NCI-H1105 (cell line): ENCODE measurements at places on chromosomes 7 and 10.

DNA sequence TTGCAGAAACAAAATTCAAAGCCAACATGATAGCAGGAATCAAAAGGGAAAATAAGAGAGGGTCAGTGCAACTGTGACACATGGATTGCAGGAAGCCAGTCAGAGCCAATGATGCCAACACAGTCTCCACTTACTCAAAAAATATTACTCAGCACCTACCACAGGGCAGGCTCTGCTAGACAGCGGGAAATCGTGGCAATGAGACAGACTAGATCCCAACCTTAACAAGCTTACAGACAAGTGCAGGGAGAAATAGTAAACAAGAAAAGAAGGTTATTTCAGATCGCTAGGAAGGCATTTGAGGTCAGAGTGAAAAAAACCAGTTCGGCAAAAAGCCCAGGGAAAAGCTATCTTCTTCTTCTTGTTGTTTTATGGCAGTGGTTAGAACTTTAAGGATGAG, 45.2 kb upstream of the NPFFR1 start:
- no peak for DNase-seq

- no peak for DNase-seq
Measured at GRCh38 chr10:119501690-119502089, 40.8 kb downstream of the RGS10 start.

DNA sequence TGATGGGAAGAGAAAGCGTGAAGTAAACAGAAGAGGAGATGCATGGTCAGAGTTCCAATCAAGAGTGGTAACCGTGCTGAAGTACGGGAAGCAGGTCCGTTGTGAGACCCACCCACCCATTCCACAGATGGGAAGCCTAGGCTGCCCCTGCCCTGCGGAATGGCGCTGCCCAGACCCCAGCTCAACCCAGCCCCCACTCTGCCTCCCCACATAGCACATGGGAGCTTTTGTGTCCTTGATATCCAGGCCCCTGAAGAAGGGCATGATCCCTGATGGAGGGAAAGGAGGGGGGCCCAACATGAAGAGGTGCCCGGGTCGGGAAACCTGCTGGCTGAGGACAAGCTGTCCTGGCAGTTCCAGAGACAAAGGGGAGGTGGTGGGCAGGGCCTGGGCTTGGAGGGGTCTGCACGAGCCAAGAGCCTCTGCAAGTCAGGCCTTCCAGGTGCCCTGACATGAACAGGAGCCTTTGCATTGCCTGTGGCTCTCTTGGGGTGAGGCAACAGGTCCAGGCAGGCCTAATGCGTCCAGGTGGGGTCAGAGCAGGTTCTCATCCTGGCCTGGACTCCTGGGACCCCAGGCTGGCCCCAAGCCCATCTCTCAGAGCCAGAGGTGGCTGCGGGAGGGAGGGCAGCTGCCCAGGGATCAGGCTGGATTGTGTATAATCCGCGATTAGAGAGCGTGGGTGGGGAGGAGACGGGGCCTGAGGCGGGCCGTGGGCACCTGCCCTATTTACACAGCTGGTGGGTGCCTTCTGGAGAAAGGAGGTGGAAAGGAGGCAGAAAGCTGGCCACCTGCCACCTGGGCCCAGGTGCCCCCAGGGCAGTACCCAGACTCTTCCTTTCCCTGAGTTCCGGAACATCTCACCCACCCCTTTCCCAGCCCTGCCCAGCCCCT, 23.5 kb downstream of the YKT6 start:
- DNase-seq: peak; percentile 88

DNA sequence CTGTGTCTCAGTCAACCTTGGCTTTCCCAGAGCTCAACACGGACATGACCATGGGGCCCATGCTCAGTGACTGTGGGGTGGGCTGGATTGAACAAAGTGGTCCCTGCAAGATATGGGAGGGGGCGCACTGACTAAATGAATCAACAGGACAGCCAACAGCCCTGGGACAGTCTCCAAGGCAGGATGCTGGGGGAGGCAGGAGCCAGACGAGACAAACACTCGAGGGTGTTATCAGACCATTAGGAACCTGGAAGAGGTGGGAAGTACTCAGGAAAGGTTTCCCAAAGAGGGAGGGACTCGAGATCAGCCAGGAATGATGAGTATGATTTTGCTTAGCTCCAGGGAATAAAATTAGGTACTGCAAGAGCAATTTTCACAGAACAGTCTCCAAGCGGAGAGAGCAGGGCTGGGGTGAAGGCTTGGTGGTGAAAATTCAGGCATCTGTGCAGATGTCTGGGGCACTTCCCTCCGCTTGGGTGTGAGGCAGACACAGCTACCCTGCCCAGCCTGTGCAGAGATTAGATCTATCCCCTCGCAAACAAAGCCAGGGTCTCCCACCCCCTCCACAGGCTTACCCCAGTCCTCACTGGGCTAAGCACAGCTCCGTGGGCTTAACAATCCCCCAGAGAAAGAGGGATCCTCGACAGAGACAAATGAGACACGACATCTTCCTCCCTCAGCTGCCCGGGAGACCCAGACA, 261.1 kb upstream of the ZMIZ1 start:
- no peak for DNase-seq

DNA sequence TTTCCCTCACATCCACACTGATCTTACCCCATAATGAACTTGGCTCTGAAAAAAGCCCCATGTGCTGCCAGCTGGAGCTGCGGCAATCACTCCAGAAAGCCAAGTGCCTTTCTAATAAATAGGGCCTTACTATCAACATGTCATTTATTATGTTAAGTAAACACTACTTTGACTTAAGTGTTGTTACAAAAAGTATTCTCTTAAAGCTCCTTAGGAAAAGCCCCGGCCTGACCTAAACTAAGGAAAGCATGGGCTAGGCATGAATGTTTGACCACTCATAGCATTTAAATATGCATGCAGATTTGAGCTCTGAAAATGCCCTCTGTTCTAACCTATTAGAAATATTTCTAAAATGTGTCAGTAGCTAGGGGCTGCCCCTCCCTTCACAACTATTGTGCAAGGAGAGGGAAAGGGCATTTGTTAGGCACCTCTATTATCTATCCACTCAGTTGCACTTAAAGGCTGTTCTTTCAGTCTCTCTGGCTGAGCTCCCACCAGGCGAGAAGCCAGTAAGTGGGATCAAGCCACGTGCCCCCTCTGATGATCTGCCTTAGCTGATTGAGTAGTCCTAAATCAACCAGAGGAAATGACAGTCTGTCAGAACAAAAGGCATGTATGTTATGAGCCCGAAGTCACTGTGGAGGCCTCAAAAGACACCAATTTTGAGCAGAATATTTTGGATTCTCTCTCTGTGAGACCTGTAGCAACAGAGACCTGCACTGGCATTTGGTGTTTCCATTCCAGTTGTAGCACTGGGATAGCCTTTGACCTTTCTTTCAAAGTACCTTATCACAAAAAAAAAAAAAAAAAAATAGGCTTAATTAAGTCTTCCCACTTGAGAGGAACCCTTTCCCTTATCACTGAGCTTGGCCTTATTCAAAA, 77.1 kb downstream of the ITGB8 start:
- peak; percentile 96 for DNase-seq

DNA sequence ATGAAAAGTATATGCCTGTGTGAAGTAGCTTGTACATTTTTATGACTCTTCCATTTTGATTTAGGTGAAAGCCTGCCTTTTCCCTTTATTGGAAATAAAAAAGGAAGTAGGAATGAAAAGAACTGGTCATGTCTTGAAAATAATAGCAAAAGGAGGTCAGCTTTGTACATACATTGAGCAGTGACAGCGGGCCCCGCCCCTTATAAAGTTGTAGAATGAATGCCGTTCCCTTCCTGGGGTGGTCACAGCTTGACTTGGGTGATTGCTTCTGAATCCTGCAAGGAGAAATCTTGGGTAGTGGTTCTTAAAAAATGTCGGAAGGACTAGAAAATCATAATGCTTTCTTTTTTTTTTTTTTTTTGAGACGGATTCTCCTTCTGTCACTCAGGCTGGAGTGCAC, 31.7 kb downstream of the CAMK1D start:
- DNase-seq: no peak

GRCh38 chr10:33365871-33366411, 31.5 kb upstream of the NRP1 start:
- no peak for DNase-seq

DNA sequence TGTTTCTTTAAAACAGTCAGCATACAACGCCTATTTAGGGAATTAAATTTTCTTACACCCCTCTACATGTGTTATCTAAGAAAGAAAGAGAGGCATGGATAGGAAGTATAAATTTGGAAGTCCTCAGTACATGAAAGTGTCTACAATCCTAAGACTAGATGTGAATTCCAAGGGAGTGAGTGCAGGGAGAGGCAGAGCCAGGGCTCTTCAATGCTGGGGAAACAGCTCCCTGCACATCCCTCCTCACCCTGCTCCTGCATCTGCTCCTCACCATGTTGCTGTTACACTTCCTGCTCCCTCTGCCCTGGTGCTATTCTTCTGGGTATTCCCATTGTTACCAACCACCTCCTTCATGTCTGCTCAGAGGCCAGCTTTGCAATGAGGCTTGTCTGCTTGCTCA, 229.1 kb upstream of the AKR1E2 start:
- DNase-seq: no peak

GRCh38 chr7:45644237-45644636, 70.1 kb downstream of the ADCY1 start:
- no peak for DNase-seq

DNA sequence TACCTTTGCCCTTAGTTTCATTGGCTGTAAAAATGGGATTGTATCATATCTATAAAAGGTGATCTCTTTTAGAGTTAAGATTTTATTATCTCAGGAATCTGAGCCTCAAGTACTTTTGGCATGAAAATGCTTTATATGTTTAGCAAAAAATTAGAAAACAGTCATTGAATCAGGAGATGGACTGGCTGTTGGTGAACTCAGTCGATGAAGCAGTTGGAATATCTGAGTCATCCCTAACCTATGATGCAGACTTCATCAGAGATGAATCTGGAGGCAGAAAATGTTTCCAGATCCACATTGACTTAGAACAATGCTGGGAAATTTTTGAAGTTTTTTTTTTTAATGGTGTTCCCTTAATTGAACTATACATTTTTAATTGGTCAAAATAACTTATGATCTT, 228.5 kb downstream of the SLC25A13 start:
- no peak for DNase-seq

DNA sequence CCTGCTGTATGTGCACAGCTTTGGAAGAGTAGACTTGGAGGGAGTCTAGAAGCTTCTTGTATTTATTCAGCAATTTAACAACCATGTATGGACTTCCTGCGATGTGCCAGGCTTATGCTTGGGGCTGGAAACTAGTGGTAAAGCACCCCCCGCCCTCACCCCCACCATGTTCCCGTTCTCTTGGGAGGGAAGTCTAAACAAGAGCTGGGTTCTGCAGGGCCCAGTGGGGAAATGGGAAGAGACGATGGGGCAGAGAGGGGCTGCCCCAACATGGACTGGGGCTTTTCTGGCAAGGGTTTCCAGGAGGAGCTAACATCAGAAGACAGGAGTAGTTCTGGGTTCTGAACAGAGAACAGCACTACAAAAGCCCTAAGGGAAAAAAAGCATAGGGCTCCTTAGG, 8.0 kb downstream of the RASSF4 start:
- no peak for DNase-seq

- no peak for DNase-seq
Measured at GRCh38 chr10:100993986-100994708, 5.5 kb upstream of the LZTS2 start.

DNA sequence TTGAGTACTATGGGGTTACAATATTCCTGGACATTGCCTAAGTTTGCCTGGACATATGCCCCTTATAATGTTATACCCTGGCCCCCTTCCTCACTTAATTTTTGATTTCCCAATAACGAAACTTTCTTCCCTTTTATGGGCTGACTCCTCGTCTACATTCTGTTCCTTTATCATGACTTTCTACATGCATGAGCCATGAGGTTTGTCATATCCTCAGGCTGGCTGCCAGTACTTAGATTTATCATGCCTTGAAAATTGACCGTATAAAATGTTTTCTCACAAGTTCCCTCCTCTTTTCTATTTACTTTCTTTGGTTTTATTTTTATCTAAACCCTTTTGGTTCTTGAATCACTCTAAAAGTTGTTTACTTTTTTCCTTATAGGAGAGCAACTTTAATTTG, 4.7 kb downstream of the DNAH11 start:
- DNase-seq: no peak

- no peak for DNase-seq
Measured at GRCh38 chr10:104190695-104191094, 41.5 kb downstream of the CFAP43 start.

DNA sequence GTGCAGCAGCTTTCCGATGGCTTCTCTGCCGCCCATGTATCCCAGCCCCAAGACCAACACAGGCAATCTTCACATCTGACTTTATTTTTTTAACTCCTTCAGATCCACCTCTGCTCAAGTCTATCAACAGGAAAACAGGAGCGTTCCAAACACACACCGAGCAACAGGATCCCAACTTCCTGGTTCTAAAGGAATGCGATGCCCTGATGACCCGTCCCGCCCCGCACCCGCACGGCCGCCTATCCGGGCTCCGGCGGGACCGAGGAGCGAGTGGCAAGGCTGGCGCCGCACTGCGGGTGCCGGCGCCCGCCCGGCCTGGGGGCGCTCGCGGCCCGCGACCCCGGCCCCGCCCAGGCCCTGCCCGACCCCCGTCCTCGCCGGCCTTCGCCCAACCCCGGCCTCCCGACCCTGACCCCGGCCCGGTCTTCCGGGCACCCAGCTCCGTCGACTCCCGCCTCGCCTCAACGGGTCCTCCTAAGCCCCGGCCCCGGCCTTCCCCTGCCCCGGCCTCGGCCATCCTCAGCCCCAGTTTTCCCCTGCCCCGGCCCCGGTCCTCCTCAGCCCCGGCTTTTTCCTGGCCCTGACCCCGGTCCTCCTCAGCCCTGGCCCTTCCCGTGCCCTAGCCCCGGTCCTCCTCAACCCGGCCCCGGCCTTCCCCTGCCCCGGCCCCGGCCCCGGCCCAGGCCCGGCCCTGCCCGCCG, 730 bp downstream of the LARP4B start:
- no peak for DNase-seq

DNA sequence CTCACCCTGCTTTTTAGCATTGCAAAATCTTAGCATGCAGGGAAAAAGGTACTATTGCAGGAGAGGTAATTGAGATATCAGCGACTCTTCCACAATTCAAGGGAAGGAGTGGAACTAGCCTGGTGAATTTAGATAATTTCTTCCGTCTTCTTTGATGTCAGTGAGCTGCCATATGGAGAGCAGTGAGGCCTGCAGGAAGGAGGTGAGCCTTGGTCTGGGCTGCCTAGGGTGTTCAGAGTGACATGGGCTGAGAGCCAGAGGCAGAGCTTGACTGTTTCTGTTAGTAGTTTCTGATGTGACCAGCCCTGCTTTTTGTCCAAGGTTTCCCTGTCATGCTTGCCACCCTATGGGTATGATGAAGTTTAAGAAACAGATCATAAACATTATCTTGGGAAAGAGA, 28.6 kb downstream of the KAT6B start:
- no peak for DNase-seq

- no peak for DNase-seq
Measured at GRCh38 chr7:49892481-49892880, 119.0 kb downstream of the VWC2 start.

- DNase-seq: no peak
Measured at GRCh38 chr10:98800263-98800662, 353.5 kb upstream of the HPS1 start.

- no peak for DNase-seq
Measured at GRCh38 chr7:40186586-40186985, 51.8 kb downstream of the SUGCT start.

GRCh38 chr10:23362879-23363792, 18.5 kb upstream of the C10orf67 start:
- DNase-seq: no peak

- no peak for DNase-seq
Measured at GRCh38 chr7:84605301-84605700, 410.7 kb upstream of the SEMA3A start.
